Astrocyte of the spinal cord (primary cell): ENCODE measurements at places on chromosomes 2 and 18.

- DNase-seq, result no peak
Observed at GRCh38 chr2:2101924-2102323, 229.2 kb downstream of the MYT1L start.

GRCh38 chr2:74756356-74756890 lies 77.5 kb upstream of the HK2 start:
- DNase-seq, result no peak

DNA sequence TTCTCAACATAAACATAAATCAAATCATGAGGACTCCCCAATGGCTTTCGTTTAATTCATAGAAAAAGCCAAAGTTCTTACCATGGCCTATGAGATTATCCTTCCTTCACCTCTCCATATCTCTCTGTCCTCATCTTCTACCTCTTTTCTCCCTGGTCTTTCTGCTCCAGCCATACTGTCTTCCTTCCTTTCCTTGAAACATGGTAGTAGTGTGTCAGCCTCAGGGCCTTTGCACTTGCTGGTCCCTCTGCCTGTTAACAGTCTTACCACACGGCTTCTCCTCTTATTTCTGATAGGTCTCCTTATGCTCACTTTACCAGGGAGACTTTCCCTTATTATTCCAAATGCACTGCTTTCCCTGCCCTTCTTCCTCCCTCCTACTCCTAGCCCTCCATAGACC lies 25.6 kb downstream of the APOB start:
- no peak for DNase-seq

DNA sequence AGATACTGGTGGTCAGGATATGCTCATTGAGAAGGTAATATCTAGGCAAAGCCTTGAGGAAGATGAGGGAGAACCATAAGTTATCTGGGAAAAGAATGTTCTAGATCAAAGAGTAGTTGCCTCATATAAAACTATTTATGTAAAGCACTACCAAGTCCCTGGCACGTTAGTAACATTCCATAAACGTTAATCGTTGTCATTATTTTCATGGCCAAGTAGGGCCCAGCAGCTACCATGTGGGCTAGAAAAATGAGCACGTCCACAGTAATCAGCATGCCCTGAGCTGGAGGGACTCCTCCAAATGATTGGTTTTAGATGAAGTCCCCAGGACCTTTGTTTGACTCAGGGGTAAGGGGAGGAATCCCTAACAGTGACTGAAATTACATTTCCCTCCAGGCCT lies 32.7 kb upstream of the AFTPH start:
- peak; percentile 11 for DNase-seq

DNA sequence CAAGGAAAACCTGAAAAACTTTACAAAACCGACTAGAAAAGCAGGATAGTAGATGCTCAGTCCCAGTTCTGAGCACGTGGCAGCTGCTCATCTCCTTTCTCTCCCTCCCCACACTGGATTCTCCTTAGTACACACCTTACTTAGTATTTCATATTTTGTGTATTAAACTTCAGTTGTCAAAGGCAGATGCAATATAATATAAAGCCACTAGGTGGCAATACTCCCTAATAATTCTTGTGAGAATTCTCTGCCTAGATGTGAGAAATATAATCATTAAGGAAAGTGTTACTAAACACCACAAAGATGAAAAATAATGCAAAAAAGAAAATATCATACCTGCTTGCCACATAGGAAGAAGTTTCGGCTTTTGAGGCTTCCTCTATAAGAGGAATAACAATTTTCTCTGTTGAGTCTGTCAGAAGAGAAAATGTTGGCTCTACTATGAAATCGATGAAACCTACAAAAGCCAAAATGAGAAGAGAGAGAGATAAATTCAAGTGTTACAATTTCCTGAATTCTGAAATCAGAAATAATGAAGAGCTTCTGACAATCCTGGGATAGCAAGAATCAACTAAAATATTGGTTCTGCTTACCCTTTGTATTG lies 200.6 kb downstream of the PPP1R1C start:
- peak; percentile 63 for DNase-seq

DNA sequence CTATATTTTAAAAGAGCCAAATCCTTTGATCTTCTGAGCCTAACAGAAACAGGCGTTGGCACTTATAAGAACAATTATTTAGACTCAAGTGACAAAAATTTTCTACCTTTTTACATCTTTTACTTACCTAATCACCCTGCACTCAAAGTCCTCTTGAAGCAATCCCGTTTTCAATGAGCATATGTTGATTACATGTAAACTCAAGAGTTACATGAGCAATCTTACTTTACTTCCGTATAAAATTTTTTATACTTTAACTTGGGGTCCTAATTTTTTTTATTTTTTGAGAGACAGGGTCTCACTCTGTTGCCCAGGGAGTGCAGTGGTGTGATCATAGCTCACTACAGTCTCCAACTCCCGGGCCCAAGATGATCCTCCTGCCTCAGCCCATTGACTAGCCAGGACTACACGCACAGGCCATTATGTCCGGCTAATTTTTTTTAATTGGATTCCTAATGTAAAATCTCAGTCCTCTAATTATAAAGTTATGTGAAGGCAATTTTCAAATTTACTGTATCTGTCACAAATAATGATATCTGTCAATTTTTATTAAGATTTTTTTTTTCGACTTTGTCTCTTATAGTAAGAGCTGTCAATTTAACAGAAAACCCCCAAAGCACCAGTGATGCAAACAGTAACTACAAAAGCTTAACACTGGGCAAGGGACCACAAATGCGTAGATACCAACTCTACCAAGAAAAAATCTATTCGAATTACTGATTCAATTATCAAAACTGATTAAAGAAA lies 19.1 kb upstream of the STPG4 start:
- DNase-seq, result no peak

GRCh38 chr2:85935746-85936208 lies 47.0 kb upstream of the ST3GAL5 start:
- peak; percentile 70 for DNase-seq

DNA sequence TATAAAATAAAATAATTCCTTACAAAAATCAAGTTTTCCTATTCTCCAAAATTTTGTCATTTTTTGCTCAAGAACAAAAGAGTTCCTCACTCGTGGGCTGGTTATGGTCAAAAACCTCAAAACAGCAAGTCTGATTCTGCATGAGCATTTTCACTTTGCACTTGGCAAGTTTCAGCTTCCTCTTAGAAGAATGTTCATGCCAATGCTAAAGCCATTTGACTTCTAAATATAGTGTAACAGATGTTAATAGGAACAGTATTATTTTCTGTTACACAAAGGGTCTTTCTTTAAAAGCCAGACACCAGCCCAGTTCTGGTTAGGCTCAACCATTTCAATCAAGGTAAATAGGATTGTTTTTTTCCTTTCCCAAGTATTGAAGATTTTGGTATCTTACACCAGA lies 261.3 kb upstream of the CCDC68 start:
- peak; percentile 22 for DNase-seq

DNA sequence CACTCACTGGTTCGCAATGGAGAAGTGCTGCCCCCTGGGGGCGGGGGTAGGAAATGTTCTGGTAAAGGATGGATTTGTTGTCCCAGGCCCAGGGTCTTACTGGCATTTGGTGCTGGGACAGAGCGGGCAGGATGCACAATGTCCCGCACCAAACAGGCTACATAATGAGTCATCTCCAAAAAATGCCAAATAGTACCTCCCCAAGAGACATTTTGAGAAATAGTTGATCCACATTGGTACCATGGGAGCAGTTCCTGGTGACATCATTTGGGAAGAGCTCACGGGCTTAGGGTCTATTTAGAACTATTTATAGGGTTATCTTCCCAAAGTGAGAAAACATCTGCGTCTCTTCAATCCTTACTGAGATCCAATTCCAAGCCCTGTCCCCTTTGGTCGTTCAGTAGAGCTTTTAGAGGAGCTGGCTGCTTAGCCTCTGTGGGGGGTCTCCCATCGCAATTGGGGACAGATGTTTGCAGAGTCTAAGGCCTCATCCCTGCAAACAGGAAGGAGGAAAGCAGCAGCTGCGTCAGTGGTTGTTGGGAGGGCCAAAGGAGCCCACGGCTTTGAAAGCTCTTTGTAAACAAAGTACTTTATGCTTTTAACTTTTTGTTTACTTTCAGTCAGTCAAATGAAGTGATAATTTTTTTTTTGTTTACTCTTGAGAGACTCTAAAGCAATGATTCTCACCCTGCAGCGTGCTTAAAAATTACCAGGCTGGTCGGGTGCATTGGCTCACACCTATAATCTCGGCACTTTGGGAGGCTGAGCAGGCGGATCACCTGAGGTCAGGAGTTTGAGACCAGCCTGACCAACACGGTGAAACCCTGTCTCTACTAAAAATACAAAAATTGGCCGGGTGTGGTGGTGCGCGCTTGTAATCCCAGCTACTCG lies 49.3 kb downstream of the GREB1 start:
- peak; percentile 17 for DNase-seq

- DNase-seq, result no peak
Observed at GRCh38 chr2:45244928-45245327, 235.7 kb upstream of the SIX2 start.

DNA sequence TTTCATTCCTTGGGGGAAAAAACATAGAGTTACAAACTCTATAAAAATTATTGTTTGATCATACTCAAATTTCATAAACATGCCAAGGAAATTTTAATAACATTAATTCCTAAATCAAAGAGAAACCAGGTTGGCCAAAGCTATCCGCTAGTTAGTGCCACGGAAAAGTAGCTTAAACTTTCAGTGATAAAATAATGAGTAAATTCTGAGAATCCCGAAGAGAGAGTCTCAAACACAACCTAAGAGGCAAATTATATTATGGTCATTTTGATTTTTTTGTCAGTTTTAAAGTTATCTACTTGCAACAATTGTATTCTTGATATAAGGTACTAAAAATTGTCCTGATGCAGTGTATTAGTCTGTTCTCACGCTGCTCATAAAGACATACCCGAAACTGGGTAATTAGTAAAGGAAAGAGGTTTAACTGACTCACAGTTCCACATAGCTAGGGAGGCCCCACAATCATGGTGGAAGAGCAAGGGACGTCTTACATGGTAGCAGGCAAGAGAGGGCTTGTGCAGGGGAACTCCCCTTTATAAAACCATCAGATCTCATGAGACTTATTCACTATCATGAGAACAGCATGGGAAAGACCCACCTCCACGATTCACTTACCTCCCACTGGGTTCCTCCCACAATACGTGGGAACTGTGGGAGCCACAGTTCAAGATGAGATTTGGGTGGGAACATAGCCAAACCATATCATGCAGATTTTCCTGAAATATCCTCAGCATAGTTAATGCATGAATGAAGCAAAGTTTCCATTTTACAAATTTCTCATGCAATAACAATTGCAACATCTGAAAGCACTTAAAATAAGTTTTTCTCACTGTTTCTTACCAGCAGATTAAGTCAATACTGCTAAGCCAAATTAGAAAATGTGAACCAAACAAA lies 205.9 kb upstream of the STK17B start:
- peak; percentile 54 for DNase-seq

DNA sequence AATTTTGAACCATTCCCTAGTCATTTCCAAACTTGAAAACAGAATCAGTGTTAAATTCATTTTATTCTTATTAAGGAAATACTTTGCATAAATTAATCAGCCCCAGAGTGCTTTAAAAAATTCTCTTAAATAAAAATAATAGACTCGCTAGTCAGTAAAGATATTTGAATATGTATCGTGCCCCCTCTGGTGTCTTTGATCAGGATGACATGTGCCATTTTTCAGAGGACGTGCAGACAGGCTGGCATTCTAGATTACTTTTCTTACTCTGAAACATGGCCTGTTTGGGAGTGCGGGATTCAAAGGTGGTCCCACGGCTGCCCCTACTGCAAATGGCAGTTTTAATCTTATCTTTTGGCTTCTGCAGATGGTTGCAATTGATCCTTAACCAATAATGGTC lies 5.5 kb upstream of the MROH2A start:
- no peak for DNase-seq

DNA sequence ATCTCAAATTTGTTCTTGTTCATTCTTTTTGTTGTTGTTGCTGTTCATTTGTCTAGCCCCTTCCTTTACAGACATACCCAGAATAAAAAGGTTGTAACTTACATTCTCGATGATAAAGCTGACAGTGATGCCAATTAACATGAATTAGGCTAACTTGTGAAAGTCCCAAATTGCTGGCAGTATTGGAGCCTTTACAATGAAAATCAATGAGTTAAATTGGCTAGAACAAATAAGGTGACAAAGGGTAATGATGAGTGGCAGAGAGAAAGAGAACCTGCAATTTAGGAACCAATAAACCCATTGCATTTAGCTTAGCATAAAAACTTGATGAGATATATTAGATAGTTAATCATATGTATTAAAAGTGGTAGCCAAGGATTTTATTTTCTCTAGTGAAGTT lies 521.0 kb downstream of the ADCYAP1 start:
- DNase-seq, result no peak

DNA sequence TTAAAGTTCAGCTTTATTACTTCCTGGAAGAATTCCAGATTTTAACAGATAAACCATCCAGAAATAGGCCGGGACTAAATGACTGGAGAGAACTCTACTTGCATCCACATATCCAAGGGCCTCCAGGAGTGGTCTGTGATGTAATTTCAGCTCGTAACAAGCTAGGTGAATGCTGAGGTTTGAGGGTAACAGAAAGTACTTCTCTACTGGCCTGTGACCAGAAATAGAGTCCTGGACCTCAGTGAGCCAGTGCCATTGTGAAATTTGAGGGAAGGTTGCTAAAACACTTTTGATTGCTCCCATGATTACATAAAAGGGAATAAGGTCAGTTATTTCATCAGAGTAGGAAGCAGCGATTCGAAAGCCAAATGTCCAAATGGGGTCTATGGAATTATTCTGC lies 158.1 kb downstream of the DOCK10 start:
- peak; percentile 51 for DNase-seq

GRCh38 chr2:207625014-207625907 lies at the start of gene METTL21A:
METTL21A (minus strand) TSS chr2:207625394; CDS start chr2:207624375, 1,019 bp downstream.
- DNase-seq, result peak; percentile 90

DNA sequence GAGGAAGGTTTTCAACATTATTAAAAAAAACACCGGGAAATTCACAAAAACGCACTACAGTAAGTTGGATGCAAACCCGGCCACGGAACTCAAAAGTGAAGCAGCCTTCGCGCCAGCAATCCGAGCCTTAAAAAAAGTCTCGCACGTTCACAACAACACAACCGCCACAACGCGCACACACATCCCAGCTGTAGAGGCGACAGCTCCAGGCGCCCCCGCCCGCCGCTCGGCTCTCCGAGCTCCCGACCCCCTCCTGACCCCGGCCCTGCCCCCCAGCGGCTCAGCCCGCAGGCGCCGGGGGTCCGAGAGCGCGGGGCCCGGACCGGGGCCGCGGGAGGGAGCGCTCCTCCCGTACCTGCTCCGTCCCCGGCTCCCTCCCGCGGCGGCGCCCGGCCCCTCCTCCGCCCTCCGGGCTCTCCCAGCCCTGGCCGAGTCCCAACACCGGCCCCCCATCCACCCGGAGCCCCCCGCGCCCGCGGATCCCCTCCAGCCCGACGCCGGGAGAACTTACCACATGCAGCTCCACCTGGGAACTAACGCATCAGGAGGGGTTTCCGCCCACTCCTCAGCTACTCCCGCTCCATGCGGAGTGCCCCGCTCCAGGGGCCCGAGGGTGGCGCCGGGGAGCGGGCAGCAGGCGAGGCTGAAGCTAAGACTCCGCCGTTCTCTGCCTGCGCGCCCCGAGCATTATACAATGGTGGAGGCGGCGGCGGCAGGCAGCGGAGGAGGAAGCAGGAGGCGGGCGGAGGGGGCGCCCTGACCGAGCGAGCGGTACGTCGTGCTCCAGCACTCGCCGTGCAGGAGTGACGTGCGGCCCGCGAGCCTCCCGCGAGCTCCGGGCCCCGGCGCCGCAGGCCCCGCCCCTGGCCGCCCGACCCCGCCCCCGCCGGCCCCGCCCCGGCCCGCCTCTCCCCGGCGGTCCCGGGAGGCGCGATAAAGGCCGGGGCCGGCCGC lies at the start of gene SERTAD2:
TSS of gene SERTAD2 (minus strand) at position 805 of the 954 bp plus-strand sequence. CDS start 17,042 bp downstream, outside the sequence.
- peak; percentile 87 for DNase-seq

- DNase-seq, result no peak
Observed at GRCh38 chr2:143229952-143230351, 100.7 kb downstream of the ARHGAP15 start.
